Stimulated activated memory B cell treated with anti-CD40 and anti-IgM and Interleukin-4, amounts not matched to agents 10 μg/mL and 1 μg/mL and 100 μg/mL, for 72 hours (primary cell): ENCODE measurements at places on chromosomes 11 and 22.
A peak's percentile ranks its signal among the peaks of the same experiment; 100 is the strongest.

DNA sequence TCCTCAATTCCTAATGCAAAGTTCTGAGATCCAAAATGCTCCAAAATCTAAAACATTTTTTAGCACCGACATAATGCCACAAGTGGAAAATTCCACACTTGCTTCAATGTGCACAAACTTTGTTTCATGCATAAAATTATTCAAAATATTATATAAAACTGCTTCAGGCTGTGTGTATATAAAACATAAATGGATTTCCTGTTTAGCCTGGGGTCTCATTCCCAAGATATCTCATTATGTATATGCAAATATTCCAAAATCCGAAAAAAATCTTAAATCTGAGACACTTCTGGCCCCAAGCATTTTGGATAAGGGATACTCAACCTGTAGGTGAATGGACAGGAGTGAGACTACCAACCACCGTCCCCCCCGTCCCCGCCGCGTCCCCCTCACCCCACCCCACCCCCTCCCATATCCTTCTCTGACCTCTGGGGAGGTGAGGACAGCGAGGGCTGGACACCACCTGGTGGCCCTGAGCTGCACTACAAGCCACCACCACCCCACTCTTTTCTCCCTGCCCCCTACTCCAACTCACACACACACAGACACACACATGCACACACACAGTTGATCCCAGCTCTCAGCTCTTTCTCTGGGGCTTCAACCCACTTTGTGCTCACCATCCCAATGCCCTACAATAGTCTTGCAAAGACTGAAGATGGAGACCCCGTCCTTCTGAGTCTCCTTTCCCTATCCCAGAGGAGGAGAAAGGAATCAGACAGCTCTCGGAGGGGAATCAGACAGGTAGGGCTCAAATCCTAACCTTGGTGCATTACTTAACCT, 101.0 kb downstream of the PDE2A start:
- no peak for ATAC-seq

GRCh38 chr22:33600113-33600512, 320.2 kb downstream of the LARGE1 start:
- ATAC-seq: no peak

- ATAC-seq: no peak
These were observed 815 bp upstream of the MS4A6A start for GRCh38 chr11:60183591-60184205.

GRCh38 chr11:17722000-17722643, 2.8 kb downstream of the MYOD1 start:
- no peak for ATAC-seq

- ATAC-seq: peak; percentile 82
These were observed 19.2 kb downstream of the XRRA1 start for GRCh38 chr11:74929431-74930363.
